ENCODE measurements at places on chromosomes 3 and 15.

DNA sequence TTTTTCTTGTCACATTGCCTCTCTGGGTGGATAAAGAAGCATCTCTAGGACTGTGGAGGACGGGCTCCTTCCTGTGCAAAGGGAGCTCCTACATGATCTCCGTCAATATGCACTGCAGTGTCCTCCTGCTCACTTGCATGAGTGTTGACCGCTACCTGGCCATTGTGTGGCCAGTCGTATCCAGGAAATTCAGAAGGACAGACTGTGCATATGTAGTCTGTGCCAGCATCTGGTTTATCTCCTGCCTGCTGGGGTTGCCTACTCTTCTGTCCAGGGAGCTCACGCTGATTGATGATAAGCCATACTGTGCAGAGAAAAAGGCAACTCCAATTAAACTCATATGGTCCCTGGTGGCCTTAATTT, 478 bp downstream of the GPR15 start:
- DNase-seq: no peak

DNA sequence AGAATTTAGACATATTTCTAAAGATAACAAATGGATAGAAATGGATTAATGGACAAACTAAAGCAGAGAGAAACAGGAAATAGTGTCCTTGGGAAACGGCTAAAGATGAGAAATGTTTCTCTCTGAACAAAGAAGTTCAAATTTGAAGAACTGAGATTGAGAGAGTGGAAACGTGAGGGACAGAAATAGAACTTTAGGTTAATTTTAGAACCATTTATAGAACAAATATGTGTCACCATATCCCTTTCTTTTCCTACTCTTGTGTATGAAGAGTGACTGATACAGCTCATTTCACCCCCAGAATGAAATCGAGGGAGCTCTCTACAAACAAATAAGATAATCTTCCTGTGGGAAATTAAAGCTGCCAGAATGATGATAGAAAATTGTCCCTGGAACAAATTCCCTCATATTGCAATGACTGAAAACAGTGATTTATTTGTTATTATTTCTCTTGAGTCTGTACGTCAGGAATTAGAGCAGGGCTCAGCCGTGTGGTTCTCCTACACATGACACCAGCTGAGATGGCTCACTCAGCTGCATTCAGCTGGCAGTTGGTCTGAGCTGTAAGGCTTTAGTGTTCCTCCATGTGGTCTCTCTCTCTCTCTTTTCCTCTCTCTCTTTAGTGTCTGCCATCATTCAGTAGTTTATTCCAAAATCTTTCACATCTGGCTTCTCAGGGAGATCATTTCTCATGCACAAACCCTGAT, 46.6 kb upstream of the ARPP21 start:
- DNase-seq: no peak

- no peak for DNase-seq
These were observed 30.8 kb downstream of the SRP14 start for GRCh38 chr15:40008061-40008765.

- DNase-seq: peak; percentile 35
These were observed 226.1 kb downstream of the VPS13C start for GRCh38 chr15:61834076-61834697.

DNA sequence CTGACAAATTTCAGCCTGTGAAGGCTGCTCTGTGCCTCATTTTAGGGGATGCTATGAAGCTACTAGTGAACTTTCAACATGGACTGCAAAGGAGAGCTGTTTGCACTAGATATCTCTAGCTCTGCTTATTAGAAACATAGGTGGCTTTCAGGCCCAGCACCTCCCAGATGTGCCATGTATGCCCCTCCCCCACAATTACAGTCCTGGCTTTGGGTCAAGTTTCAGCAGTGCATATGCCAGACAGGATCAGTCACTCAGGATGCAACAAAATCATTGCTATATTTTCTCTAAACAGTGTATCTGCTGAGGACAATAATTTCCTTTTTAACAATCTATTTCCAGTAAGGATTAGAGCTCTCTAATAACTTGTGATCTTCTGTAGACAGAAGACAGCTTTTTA, 178.8 kb upstream of the STAC start:
- DNase-seq: no peak

GRCh38 chr3:36484386-36484785, 104.1 kb downstream of the STAC start:
- no peak for DNase-seq

DNA sequence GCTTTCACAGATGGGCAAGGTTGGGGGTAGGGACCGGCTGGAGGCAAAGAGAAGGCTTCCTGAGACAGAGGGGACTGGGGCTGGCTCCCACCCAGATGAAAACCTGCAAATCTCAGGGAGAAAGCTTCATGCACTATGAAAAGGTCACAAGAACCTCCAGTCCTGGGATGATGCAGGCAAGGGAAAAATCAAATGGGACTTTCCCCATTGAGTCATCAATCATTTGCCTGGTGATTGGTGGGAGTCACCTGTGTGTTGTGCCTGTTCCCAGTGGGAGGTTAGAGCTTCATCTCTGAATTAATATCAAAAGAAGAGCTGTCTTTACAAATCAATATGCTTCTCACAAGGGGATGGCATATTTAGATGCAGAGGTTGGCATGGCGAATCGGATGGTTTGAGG, 49.9 kb downstream of the CACNA1D start:
- no peak for DNase-seq

DNA sequence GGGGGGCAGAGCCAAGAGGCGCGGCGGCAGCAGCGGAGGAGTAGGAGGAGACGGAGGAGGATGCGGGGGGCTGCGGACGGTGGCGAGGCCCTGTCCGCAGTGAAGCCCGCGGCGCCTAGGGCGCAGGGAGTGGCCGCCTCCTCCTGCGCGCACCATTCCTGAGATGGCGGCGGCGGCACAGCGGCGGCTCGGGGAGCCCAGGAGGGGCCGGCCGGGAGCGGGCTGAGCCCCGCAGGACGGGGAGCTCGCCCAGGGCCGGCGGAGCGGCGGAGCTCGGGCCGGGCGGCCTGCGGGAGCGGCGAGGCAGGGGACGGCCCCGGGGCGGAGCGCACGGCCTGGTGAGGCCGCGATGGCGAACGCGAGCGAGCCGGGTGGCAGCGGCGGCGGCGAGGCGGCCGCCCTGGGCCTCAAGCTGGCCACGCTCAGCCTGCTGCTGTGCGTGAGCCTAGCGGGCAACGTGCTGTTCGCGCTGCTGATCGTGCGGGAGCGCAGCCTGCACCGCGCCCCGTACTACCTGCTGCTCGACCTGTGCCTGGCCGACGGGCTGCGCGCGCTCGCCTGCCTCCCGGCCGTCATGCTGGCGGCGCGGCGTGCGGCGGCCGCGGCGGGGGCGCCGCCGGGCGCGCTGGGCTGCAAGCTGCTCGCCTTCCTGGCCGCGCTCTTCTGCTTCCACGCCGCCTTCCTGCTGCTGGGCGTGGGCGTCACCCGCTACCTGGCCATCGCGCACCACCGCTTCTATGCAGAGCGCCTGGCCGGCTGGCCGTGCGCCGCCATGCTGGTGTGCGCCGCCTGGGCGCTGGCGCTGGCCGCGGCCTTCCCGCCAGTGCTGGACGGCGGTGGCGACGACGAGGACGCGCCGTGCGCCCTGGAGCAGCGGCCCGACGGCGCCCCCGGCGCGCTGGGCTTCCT, at the start of gene GPR27:
Gene GPR27 (plus strand): TSS at position 155 of the 909 bp plus-strand sequence. CDS start 195 bp downstream, at position 350.
- DNase-seq: peak; percentile 27
